ENCODE measurements at places on chromosomes 4 and X.

DNA sequence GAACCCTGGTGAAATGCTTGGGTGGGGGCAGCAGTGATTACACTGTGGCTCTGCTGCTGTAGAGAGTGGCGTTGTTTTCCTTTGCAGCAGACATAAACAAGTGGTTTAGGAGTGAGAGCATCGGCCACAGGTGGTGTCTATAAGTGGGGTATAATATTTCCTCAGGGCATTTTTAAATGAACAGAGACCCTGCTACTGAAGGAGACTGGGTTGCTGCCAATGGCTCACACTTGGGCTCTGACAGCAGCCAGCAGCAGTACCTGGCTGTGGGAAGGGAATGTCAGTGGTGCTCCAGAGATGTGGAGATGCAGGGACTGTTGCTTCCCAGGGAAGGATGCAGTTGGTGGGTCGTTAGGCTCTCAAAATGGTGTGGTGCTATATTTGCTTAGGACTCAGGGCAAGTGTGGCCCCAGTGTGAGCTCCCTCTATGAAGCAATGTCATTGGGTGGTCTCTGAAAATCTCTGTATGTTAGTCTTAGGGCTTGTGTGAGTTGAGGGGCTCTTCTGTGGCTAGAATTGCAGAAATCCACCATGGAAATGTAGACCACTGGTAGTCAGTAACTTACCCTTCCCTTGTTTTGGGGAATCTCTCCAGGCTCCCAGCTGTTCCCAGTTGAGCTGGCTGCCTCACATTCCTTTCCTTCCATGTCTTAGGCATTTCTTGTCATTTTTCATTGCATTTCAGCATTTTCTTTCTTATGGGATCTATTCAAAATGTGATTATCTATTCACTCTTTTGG, 1023.0 kb upstream of the GRID2 start:
- no peak for DNase-seq

DNA sequence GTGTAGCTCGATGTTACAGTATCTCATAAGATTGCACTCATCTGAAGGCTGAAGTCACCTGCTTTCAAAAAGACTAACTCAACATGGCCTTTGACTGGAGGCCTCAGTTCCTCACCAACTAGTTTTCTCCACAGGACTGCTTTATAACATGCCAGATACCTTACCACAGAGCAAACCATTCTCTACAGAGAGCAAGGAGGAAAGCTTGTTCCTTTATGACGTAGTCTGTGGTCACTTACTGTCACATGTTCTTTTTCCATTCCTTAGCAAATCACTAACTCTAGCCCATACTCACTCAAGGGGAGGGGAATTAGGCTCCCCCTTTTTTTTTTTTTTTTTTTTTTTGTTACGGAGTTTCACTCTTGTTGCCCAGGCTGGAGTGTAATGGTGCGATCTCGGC, 3.2 kb downstream of the THAP9 start:
- no peak for DNase-seq

- no peak for DNase-seq
Observed at GRCh38 chrX:9278475-9279233, 186.2 kb upstream of the TBL1X start.

DNA sequence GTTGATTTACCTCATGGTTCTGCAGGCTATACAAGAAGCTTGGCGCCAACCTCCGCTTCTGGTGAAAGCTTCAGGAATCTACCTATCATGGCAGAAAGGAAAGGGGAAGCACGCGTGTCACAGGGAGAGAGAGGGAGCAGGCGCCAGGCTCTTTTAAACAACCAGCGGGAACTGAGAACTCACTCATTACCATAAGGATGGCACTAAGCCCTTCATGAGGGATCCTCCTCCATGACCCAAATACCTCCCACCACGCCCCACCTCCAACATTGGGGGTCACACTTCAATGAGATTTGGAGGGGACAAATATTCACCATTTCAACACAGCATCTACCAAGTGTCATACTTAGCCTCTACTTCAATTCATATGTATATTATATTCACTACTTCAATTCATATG, 18.8 kb upstream of the TBC1D8B start:
- no peak for DNase-seq

DNA sequence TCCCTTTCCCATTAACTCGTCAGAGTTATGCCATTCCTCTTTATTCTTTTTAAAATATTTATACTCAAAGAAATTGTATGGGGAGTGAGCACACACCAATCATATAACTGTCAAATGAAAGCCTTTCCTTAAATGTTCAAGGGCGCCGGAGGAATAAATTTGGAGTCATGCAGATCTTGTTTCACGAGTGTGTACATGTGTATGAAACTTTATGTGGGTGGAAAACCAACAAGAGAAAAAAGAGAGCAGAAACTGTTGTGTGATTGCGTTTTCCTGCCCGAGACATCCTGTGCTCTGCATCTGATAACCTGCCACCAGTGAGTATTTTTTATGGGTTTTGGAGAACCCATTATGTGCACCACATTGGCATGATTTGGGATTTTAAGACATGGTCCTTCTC, 88.3 kb downstream of the FHDC1 start:
- no peak for DNase-seq

- peak; percentile 69 for DNase-seq
Observed at GRCh38 chrX:17559728-17560379, 177.4 kb upstream of the SCML1 start.

DNA sequence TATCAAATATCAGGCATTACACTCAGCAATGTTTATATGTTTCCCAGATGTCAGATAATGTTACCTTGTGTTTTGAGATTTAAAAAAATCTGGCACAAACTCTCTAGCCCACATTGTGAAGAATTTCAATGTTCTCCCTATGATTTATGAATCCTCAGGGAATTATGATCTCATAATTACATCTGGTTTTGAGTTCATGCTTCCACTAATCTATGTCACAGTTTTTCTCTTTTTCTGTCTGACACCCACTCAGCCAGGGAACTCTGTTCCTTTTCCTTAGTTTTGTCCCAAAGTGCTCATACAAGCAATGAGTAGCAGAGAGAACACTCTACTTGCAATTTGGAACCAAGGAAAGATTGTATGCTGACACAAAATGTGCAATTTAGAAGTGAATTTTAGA, 212.1 kb upstream of the POF1B start:
- no peak for DNase-seq

DNA sequence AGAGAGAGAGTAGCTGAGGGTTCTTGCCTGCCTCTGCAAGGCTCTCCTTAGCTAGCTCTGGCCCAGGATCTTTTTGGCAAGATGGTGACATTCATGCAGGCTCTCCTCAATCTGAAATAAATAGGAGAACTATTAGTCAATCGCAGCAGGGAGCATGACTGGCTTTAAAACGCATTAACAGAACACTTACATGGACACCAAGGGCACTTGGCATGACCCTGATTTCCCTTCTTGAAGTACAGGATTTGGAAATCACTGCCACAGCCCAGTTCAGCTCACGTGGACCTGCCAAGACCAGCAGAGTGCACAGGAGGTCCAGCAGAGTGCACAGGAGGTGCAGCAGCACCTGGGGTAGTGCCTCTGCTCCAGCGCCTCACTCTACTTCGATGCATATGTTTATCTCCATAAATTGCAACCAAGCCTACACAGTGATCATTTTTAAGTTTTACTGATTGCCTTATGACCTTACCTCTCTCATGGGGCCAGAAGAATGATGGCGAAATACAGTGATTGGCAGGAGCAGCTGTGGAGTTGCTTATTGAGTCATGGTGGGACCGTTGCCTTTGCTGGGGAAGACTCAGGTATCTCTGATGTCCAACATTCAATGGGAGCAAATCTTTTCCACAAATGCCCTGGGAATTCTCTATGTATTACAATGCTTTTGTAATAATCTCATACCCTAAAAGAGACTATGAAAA, 122.4 kb downstream of the SYNPO2 start:
- no peak for DNase-seq

- no peak for DNase-seq
Observed at GRCh38 chr4:113083346-113083745, 33.9 kb downstream of the ANK2 start.

GRCh38 chr4:74670583-74670982, 123.7 kb downstream of the BTC start:
- no peak for DNase-seq

DNA sequence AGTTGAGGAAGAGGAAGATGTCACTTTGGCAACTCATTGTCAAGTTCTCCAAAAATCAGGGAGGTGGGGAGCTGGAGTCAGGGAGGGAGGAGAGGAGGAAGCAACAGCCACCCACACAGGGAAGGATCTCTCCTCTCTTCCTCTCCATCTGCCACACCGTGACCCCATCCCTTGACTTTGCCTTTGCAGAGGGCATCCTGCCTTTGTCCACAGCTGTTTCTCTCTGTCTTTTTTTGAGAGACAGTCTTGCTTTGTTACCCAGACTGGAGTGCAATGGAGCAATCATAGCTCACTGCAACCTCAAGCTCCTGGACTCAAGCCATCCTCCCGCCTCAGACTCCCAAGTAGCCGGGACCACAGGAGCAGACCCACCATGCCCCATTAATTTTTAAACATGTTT, 276.0 kb downstream of the SHOX start:
- no peak for DNase-seq

GRCh38 chr4:169114341-169114974, 104.4 kb upstream of the CBR4 start:
- DNase-seq: no peak

DNA sequence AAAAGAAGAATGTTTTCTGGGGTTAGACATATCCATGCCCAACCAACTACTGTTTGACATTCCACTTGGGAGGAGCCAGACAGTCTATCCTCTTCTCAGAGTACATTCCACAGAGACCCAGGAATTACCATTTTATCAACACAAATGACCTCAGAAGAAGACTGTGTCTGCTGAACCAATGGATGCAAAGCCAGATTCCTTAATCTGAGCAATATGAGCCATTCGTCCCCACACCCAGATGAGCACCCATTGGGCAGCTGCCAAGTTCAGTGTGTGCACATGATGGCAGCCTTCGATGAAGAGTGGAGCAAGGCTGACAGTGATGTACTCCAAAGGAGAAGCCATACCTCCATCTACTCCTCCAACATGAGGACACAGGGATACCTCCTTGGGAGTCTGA, 111.3 kb downstream of the ZNF674 start:
- DNase-seq: no peak
